DMS53 (cell line): ENCODE measurements at places on chromosomes 4 and X.

- peak; percentile 10 for DNase-seq
Measured at GRCh38 chrX:131762802-131763234, 218.9 kb downstream of the OR13H1 start.

DNA sequence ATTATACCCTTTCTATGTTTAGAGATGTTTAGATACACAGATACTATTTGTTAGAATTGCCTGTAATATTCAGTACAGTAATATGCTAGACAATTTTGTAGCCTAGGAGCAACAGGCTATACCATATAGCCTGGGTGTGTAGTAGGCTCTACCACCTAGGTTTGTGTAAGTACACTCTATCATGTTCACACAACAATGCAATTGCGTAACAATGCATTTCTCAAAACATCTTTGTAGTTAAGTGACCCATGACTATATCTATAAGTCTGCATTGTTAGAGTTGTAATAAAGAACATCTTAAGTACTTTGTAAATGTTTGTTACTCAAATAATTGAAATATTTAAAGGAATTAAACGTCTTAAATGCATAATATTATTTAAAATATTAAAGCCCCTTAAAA, 379.3 kb downstream of the PPP3CA start:
- DNase-seq: peak; percentile 54

GRCh38 chr4:142155347-142155746, 519.0 kb downstream of the IL15 start:
- DNase-seq: no peak

- DNase-seq: no peak
Measured at GRCh38 chrX:12610079-12610478, 181.1 kb upstream of the PRPS2 start.

DNA sequence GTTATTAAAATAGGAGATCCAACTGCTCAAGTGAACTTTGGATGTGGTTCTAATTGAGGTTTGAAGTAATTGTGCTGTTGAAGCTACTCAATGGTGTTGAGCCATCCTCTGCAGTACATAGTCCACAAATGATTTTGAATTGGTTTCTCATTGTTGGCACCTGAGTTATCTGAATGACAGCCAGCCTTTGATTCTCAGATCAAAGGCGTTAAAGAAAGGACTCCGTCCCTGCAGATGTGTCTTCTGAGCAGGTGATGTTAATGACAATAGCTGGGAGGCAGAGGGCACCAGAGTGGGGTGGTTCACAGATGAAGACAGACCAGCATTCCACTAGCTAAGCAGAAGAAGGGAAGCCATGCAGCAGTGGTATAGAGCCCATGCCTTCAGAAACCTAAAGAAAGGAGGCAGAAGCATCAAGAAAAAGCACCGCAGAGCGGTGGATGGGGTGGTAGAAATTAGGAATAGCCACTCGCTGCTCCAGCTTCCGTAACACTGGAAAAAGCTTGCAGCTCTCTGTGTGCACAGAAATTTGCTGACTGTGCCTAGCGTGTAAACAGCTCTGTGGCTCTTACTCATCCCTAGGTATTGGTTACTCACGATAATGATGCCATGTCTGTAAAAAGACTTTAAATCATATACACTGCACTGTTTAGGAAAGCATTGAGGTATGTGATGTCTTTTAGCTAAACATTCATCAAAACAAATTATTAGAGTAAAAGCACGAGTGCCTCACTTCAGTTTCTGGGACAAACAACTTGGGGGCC, 79.2 kb upstream of the CLCN4 start:
- DNase-seq: no peak

DNA sequence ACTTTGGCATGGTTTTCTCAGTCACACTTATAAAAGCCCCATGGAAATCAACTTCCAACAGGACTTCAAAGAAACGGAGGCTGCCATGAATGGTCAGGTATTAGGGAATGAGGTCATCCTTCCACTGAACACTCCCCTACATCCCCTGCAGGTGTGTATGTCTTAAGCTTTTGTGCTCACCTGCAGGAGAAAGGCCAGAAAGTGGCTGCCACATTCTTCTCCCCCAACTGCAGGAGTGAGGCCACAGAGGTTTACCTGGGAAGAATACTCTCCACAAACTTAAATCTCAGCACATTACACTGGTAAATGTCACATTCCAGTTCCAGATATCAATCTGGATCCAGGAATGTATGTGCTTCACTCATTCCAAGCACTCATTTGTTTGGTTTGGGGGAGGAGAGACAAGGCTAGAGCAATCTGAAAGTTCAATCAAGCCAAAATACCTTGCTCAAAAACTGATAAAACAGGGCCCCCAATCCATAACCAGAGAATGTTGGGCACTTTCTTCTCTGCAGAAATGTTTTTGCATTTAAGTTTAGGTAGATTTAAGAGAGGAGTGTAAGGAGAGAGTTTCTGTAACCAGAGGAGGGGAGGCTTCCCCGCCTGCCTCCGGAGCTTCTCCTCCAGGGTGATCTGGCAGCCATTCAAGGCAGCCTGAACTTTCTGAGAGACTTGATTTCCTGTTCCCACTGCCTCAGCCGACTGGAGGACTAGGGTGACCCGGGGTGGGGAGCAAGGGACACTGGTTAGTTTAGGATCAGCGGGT, 15.4 kb downstream of the FAM9C start:
- DNase-seq: peak; percentile 41

DNA sequence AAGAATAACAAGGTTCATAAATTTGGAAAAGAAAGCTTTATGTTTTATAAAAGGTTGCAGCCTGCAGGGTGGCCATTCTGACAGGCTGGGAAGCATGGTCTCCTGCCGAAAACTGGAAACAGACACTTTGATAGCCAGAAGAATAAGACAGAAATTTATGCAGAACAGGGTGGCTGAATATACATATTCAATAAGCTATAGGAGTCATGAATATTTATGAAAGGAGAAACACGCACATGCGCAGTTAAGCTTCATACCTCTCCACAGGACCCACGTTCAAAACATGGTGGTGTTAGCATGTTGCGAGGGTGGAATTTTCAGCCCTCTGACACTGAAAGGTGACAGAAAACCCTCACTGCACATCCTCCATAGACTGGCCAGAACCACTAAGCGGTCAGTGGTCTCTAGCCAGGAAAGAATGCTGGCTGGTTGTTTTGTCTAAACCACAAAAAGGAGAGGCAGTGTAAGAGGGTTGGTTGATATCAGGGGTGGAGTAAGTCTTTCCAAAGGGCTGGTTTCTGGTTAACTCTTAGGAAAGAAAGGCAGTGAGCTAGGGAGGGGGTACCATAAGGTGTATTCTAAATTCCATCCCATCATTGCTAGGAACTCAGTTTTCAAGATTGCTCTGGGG, 58.2 kb downstream of the ANXA10 start:
- no peak for DNase-seq
